ENCODE measurements at places on chromosomes 11 and 22.
A peak's percentile ranks its signal among the peaks of the same experiment; 100 is the strongest.

- DNase-seq: no peak
Measured at GRCh38 chr11:92269021-92269420, 44.4 kb downstream of the FAT3 start.

DNA sequence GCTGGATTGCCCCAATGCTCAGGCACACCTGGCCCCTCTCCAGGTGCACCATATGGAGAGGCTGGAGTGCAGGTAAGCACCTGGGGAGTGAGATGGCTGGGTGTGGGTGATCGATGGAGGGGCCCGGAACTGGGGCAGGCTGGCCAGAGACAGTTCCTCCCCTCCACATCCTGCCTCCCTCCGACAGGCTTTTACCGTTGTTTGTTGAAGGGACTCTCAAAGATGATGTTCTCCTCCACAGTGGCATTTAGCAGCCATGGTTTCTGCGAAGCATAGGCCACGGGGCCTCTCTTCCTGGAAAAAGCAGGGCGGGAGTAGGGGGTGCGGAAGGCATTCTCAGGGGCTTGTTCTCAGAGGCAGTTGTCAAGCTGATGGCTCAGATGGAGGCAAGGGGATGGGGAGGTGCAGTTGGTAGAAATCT, 25.9 kb upstream of the KCNJ11 start:
- no peak for DNase-seq

DNA sequence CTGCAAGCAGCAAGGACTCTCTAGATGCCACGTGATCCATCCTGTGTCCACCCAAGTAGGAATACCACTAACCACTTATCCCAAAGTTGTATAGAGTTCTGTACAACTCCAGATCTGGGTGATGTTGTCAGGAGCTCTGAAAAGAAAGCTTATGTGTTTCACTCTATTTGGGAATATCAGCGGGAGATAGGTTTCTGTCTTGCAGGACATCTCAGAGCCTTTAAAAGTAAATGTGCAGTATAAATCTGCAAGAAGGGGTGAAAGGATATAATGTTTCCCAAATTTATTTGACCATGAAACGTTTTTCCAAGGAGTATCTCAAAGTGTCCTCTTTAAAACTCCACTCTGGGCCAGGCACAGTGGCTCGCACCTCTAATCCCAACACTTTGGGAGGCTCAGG, 13.9 kb downstream of the IRAG1 start:
- no peak for DNase-seq

DNA sequence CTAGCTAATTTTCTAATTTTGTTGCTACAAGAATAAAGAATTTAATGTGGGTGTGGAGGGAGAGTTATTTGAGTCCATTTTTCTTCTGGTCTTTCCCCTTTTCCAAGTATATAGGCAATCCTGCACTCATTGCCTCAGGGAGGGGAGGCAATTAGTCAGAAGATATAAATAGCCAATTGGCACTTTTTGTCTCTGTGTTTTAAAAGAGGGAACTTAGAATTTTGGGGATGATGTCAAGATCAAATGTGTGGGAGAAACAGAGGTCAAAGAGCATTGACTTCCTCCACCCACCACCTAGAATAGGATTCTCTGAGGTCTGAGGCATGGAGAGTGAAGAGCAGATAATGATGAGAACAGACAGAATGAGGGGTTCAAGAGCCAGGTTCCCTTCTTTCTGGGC, 120.3 kb upstream of the ZC3H12C start:
- no peak for DNase-seq

DNA sequence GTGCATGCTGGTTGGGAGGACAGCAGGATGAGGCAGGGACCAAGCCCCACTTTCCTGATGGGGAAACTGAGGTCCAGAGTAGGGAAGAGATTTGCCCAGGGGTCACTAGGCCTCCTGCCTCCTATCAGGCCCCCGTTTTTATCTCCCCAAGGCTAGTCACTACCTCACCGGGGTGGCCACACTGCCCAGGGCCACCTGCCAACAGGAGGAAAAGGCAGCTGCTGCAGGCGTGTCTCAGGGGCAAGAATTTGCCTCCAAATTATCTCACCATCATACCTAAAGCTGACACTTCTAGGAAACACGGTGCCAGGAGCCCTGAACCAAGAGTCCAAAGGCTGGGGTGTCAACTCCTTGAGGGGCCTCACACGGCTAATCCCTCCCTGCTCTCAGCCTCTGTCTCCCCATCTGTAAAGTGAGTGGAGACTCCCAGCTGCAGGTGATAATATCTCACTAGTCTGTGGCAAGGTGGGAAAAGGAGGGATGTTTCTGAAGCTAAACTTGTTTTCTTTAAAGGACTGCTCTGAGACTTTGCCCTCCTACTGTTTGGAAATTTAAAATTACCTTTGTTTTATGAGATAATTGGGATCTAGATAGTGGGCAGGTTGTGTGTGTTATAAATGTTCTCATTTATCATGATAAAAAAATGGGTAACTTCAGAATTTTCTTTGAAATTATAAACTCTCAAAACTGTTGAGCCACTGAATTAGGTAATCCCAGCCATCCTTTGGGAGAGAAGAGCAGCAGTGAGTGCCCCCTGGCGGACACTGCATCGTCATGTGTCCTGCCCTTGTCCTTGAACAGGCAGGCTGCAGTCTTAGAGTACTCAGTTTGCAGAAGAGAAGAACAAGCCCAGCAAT, 60.0 kb downstream of the MYO7A start:
- peak; percentile 24 for DNase-seq

GRCh38 chr11:122069707-122070360, 46.2 kb downstream of the BLID start:
- DNase-seq: no peak

DNA sequence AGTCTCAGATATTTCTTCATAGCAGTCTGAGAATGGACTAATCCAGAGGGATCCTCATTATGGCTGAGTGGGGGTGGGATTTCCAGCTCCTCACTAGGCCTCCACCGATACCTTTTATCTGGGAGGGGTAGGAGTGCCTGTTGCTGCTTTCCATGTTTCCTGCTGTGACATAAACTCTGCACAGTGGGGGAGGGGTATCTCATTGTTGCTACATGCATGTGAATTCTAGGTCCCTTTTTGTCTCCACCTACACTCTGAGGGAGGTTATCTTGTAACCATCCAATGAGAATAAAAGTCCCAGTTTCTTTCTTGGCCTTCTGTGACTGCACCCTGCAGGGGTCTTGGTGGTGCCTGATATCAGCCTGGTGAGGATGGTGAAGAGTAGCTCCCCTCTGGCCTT, 60.5 kb downstream of the ADAMTS15 start:
- no peak for DNase-seq

DNA sequence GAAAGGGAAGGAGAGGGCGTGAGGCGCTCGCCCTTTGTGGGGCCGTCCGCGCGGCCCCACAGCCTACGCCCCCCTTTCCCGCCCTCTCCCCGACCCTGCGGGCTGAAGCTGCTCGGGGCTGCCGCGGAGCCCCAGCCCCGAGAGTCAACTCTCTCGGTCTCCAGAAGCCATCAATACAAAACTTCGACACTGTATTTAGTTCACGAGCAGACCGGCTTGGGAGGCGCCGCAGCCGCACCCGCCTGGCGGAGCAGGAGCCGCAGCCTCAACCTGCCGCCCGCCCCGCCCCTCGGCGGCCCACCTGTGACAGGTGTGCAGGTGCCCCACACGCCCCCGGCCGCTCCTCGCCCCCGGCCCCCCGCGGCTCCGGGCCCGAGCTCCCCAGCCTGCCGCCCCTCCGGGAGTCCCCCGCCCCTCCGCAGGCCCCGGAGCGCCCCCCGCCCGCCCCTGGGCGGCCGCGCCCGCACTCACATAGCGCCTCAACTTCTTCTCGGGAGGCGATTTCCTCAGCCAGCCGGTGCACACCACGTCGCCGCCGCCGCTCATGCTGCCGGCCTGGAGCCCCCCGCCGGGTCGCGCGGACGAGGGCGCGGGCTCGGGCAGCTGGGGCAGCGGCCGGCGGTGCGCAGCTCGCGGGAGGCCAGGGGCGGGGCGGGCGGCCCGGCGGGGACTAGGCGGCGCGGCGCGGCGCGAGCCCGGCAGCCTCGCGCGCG, at the start of gene GAB2:
Gene GAB2 (minus strand): TSS at position 646 of the 713 bp plus-strand sequence. CDS start 100 bp downstream, at position 546.
- no peak for DNase-seq

GRCh38 chr22:27614006-27614649, 187.4 kb downstream of the MN1 start:
- no peak for DNase-seq

GRCh38 chr22:48957987-48958321, 869.7 kb downstream of the BRD1 start:
- no peak for DNase-seq

- no peak for DNase-seq
Measured at GRCh38 chr22:37309211-37310074, 27.1 kb downstream of the CYTH4 start.

DNA sequence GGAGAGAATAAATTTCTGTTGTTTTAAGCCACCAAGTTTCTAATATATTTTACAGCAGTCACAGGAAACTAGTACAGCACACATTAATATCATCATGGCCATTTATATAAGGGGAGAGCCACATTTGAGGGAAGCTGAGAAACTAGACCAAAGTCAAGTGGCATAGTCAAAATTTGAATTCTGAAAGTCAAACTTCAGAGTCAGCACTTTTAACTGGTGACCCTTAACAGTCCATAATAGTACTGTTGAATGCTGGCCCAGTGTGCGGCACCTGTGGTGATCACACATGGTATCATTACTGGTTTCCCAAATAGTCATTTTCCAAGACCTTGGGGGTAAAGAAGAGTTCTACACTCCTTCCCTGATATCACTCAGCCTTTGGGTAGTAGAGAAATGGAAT, 44.3 kb upstream of the PAX6 start:
- DNase-seq: no peak

DNA sequence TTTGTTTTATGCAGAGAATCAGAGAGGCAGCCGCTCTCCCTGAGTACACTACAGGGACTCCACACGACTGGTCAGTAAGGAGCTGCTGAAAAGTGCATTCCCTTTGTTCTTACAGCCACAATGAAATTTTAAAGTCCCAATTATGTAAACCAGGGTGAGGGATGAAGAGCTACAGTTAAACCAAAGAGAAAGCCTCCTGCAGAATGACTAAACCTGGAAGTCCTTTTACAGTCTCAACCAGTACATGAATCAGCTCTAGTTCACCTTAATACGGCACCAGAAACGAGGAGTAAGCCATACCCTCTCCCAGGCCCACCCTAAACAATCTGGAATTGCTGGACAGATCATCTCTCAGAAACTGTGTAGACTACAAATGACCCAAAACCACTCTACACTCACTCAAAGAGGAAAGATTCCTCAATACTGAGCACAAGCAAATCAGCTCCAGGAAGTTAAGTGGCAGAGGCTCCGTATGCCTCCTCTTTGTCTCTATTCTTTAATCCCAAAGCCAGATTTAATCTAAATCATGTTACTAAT, 113.1 kb downstream of the RBFOX2 start:
- DNase-seq: no peak

DNA sequence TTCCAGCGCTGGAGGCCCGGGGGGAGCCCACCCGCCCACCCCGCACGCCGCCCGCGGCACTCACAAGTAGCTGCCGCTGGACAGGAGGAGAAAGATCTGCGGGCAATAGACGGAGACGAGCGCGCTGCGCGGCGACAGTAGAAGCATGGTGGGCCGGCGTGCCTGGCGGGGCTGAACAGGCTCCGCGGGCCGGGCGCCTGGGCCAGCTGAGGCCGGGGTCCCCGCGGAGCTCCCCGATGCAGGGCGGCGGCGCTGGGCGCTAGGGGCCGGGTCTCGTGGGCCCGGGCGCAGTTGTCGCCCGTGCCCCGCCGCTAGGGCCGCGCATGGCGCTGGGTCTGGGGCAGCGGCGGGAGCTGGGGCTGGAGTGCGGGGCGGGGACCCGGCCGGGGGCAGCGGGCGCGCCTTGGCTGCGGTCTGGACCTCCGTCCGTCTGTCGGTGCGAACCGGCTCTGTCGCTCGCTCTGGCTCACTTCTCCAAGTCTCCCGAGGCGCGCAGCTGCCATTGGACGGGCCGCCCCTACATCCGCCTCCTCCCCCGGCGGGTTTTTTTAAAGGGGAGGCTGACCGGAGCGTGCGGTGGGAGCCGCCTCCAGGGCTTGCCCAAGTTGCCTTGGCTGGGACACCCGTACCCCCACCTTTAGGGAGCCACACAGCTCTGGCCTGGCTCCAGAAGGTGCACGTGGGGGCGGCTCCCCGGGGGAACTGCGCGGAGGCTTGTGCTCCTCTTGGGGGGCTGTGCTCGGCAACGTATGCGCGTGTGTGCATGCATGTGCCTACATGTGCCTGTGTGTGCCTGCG, 4.7 kb downstream of the WNT7B start:
- DNase-seq: no peak

DNA sequence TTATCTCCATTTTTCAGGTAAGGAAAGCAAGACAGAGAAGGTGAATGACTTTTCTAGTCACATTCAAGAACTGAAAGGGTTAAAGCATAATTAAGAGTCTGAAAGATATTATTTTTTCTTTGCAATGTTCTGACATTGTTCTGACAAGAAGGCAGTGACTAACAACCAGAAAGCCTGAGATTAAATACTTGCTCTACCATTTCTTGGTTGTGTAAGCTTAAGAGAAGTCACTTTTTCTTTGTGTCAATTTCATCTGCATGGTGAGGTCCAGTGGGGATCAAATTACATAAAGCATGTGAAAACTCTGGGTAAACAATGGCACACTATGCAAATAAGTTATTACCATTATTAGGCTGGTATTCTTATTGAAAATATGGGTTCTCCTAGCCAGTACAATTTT, 73.7 kb downstream of the PHF21A start:
- no peak for DNase-seq

DNA sequence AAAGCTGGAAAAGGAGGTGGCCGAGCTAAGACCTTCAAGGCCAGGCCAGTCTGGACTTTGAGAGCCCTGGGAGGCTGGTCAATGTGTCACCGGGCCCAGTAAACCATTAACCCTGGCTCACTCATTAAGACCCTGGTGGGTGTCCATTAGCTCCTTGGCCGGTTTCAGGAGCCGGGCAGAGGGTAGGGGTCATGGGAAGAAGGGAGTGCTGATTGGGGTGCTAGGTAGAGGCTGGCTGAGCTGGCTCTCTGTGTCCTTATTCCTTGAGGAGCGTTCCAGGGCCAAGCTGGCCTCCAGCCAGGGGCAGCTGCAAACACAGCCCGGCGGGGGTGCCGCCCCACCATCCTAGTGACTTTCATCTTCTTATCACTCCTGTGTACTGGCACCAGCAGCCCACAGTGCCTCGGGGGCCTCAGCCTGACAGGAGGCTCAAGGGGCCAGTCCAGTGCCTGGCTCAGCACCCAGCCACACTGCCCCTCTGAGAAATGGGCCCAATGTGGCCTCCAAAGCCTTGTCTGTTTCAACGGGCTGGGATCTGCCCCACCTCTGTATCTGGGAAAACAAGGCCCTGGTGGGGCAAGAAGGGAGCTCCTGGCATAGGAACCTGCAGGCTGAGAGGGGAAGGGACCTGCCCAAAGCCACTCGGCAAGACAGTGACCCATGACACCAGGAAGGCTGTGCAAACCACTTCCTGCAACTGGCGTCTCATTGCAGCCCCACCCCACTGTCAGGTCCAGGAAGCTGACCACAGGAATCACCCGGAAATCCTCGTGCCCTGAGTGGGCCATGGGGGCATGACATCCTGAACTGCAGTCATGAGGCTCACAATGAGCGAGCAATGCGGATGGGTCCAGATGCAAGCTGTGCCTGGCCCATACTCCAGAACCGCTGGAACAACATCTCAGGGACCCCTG, 15.1 kb upstream of the RGL4 start:
- no peak for DNase-seq

Data from stimulated activated CD4-positive, alpha-beta T cell treated with anti-CD3 and anti-CD28 coated beads, TNF-alpha, amount 100 ng/mL, for 1 hour (primary cell).